MM.1S (cell line): ENCODE measurements at places on chromosomes 6 and 20.

DNA sequence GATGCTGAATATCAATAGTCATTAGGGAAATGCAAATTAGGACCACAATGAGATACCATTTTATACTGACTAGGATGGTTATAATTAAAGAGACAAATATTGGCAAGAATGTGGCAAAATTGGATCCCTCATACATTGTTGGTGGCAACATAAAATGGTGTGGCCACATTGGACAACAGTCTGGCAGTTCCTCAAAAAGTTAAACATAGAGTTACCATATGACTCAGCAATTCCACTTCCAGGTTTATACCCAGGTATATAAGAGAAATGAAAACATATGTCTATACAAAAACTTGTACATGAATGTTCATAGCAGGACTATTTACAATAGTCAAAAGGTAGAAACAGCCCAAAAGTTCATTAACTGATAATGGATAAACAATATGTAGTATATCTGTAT, 2.0 kb upstream of the CRIP3 start:
- DNase-seq, result no peak

DNA sequence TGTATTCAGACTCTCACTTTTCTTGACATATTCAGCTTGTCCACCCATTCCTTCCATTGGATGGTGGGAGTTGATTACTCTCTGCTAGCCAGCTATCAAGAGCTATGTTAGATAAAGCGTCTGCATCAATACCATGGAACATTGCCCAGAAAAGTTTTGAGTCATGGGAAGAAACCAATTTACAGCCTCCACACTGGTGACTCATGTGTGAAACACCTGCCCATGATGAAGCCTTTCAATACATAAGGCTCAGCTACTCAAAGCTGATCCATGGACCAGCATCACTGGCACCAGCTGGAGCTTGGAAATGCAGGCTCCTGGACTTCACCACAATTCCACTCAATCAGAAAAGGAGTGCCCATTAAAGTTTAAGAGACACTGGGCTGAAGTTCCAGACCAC, 16.1 kb downstream of the PLA2G7 start:
- DNase-seq, result no peak

DNA sequence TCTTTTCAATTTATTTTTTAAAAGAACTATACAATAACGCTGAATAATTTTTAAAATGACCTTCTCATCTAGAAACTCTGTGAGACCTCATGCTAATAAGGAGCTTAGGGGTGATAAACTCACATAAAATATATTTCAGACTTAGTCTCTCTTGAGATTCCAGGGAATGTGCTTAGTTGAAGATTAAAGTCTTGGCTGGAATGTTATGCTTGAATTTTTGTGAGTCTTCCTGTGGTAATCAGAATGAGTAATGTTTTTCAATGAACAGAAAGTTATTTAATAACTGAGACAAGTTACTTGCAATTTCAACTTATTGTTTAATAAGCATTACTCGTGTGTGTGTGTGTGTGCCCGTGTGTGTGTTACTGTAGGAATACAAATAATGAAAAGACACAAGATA, 379.9 kb upstream of the EPHA7 start:
- DNase-seq, result no peak

GRCh38 chr20:63686492-63687321, 9.7 kb upstream of the TNFRSF6B start:
- DNase-seq, result no peak

DNA sequence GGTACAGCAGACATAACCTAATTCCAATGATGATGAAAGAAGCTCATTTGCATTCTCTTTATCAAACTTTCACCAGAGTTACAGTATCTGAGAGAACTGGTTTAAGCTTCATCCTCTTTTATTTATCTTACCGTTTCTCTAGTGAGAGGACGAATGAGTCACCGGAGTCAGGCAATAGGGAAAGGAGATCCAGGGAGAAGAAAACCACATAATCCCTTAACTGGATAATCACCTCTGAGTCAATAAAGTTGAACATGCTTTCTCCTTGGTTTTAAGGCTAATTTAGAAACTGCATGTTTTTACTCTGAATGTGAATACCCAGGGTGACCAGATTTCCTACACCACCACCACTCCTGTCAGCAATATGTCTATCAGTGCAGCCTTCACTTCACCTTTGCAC, 313.7 kb upstream of the TBX18 start:
- no peak for DNase-seq
